Ammon's horn (tissue), 1 donor: ENCODE measurements at places on chromosomes 1 and 21.

DNA sequence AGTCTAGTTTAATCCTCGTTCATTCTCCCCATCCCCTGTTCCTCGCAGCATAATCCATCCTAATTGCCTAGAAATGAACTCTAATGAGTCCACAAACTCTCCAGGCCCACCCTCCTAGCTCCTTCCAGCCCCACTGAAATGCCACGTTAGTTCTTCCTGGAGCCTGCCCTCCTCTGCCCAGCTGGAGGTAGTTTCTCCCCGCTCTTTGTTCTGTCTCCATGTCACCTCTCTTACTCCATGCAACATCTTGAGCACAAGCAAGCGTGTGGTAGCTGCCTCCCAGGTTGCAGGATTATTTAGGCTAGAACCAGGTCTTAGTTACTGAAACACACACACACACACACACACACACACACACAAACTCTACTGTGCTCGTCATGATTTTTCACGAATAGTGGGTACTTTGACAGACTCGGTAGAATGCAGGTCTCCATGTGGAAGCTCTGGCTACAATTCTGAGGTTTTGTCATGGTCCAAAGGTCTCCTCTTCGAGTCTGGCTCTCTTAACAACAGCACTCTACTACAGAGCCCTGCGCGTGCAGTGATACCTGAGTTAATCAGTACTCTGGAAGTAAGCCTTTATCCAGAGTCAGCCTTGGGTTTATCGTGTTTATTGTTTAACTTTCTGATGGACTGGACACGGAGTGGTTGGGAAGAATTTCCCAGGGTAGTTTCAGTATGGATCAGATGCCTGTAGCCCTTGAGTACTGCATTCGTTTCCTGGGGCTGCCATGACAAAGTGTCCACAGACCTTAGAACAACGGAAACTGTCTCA is 27.5 kb downstream of the HUNK start:
- DNase-seq = no peak

DNA sequence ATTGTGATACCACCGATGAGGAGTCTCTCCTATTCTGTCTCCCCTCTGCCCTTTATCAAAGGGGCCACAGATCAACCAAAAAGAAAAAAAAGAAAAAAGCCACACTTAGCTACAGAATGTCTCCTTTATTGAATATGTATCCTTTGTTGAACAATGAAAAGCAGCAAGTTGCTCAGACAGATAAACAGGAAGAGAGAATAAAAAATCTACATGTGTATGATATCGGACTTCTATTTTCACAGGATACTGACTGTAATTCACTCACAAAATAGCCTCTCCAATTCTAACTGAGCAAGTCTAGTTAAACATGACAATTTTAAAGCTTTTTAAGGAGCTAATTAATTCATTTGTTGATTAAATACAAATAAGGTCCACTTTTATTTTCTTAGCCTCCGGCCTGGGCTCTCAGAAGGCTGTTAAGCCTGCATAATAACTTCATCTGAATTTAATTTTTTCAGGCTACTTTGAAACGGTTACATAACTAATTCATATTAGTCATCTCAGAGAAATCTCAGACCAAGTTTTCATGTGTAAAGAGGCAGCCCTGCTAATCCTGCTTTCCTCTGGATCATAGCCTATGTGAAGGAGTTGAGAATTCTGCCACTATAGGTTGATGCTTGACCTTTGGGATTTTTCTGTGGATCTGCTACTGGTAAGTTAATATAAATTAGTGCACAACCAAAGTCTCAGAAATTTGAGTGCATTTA is 304.1 kb upstream of the NR5A2 start:
- no peak for DNase-seq

DNA sequence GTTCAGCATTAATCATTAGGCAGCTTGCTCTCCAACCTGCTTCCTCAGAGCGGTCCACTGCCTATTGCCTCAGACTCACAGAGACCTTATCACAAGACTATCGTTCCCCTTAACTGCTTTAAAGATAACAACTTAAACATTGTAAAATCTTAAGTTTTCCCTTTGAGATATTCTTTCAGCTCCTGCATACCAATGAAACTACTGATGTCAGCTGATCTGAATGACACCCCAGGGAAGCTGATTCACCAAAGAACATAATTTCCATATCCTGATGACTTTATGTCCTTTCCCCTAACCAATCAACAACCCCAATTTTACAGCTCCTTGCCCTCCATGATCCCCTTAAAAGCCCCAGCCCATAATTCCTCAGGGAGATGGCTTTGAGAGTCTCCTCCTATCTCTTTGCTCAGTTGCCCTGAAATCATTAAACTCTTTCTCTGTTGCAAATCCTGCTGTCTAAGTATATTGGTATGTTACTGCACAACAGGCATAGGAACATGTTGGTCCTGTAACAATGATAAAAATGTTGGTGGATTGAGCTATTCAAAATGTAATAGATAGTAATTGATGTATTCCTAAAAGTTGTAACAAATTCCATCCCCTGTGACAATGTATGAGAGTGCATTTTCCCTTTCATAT is 621.4 kb upstream of the RGS18 start:
- DNase-seq = no peak

DNA sequence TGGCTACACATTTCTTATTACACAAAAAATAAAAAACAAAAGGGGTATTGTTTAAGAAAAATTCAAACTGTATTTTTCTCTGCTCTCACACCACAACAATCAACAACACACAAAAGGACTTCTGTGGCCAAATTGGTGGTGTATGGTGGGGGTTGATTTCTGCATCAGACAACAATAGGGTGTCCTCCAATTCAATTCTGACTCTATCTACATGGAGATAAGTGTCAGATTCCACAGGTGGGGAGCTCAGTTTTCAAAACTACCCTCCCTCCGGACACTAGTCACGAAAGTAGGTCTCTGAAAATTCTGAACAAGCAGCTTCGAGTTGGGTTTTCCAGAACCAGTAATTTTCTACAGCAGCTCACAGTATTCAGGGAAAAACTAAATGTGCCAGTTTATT is 744.9 kb upstream of the NCAM2 start:
- peak; percentile 30 for DNase-seq

DNA sequence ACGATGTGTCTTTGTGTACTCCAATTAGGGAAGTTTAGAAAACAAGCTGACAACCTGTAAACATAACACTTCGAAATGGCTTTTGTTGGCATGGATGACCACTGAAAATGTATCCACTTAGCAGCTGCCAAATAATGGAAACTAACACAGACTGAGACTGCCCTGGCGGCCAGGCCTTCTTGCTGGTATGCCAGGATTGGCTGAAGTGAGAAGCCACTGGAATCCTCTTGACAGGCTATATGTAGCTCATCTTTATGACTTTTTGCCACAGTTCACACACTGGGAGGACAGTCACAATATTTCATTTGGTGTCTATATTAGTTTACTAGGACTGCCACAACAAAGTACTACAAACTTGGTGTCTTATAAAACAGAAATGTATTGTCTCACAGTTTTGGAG is 12.9 kb upstream of the CTBS start:
- DNase-seq = no peak

- no peak for DNase-seq
Observed at GRCh38 chr1:84538599-84538998, 32.2 kb upstream of the GNG5 start.

DNA sequence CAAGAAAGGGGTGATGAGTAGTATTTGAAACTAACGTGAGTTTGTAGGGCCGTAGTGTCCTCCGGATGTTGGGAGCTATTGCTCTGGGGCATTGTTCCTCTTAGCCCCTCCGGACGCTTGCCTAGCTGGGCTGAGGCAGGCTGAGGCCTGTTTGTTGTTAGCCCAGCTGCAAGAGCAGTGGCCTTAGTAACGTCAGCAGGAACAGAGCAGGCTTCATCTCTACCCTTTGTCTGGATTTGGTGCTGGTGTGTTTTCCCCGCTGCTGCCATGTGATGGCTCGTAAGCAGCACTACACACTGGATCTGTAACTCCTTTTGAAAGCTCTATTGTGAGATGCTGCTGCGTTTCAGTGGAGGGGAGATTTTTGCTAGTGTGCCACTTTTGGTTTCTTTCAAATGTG is 57.6 kb downstream of the DNM3 start:
- DNase-seq = peak; percentile 98

- no peak for DNase-seq
Observed at GRCh38 chr1:179984942-179985341, 30.3 kb downstream of the CEP350 start.

GRCh38 chr21:27595716-27596115 is 628.8 kb upstream of the ADAMTS5 start:
- no peak for DNase-seq

DNA sequence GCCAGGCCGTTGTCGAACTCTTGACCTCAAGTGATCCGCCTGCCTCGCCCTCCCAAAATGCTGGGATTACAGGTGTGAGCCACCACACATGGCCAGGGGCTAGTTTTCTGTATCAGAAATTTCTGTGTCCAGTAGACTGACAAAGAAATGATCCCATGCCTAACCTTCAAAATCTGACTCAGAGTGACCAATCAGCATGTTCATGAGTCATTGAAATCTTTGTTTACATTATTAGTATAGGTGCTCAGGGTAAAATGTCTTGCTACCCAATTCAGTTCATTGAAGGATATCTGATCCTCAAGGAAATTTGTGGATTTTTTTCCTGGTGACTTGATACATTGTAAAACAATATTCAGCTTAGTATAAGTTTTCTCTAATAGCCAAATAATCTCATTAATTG is 11.0 kb upstream of the LDLRAD2 start:
- no peak for DNase-seq

DNA sequence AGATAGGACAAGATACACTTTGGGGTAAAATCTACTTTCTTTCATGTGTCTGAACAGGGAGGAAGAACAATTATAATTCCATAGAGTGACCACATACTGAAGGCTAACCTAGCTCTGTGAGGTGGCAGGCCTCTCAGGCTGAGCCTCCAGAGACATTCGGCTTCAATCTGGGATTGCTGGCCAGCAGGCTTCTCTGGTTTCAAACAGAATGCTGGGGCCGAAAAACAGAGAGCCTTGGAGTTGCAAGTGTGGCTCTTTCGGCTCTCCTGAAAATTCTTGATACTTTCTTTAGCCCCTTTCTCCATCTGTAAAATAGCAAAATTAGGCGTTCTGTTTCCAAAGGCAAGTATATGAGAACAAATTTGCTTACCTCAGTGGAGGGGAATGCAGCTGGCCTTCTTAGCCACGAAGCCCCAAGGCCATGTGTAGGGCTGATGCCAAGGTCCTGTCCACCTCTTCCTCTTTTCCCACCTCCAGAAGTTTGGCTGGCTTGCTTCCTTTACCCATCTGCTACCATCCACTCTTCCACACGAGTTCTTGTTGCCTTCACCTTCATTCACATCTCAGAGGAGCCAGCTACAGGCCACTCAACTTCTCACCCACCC is 30.0 kb upstream of the UBE2U start:
- no peak for DNase-seq

- peak; percentile 7 for DNase-seq
Observed at GRCh38 chr1:170494369-170494768, 37.6 kb upstream of the GORAB start.

DNA sequence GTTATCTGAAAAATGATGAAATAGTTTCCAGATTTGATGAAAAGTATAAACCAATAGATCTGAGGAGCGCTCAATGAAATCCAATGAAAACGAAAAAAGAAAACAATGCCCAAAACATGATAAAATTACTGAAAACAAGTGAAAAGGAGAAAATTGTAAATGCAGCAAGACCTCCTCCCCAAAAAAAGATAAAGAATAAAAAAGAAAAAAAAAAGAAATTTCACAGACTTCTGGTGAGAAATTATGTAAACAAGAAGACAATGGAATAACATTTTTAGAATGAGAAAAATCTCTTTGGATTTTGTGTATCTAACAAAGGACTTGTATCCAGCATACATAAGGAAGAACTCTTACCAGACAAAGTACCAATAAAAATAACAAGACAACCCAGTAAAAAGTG is 134.2 kb downstream of the DNAH14 start:
- DNase-seq = no peak

DNA sequence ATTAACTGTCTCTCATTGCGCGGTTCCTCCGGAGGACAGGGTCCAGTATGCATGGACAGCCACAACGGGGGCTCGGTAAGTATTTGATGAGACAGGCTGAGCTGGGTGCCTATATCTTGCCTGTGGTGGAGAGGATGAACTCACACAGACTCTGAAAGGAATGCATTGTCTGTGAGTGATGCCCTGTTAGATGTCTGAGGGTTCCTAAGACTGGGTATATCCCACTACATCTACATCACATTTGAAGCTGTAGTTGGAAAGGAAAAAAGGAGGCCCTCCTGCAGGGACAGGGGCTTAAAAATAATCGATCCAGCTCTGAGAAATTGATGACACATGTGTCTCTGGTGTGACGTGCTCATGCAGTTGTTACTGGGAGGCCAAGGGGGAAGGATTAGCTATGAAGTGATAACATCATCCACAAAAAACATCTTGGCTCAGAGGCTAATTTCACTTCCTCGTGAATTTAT is 1.9 kb downstream of the ADARB1 start:
- DNase-seq = no peak

DNA sequence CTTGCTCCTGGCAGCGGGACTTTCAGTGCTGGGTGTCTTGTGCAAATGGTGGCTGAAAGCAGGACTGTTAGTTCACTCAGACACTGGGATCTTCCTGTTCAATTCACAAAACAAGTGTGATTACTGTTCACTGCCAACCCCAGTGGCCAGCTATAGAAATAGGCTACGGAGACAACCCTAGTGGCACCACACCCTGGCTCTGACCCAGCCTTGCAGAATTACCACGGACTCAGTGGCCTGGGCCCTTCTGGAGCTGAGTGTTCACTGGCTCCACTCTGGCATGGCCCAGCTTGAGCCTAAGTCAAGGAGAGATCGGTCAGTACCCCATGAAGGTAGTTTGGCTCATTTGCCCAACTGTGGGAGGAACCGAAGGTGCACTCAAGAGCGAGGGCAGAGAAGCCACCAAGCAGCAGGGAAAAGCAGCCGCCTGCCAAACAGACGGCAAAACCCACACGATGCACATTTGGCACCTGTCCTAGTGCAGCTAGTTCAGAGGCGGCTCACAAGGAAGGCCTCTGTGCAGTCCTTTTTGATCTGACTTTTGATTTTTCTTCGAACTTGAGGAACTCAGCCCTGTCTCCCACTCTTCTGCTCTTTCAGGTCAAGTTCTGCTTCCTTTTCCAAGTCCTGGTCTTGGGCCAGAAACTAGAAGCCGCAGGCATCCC is 5.9 kb downstream of the KIAA2013 start:
- DNase-seq = peak; percentile 74

DNA sequence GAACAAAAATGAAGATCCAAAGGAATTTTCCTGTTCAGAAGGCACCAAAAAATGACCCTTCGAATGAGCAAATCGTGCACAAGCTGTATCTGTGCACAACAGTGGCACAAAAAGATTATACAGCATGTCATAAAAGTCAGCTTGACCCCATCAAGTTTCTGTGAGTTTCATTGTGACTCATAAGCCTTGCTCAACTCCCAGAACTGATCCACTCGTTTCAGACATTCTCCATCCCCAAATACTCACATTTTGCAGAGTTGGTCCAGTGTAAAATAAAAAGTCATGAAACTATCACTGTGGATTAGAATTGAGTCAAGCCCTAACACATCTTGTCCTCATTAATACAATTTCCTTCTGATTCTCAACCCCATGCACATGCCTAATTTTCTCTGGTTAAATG is 174.7 kb upstream of the PKN2 start:
- DNase-seq = no peak

DNA sequence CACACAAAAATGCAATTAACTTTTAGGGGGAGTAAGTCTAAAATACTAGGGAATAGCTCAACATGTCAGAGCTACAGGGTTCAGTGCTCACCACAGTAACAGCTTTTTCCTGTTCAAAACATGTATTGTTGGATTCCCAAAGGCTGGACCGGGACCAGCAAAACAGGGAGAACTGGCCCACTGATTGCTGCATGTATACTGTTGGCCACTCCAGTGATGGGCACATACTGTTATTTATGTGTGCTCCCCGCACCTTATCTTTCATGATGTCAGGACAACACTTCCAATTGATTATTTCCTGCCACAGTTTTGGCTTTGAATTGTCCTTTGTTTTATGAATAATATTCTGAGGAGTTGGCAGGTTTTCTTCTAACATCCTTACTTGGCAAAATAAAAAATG is 50.7 kb downstream of the HMGB4 start:
- no peak for DNase-seq
